ENCODE measurements at places on chromosomes 6 and 20.

GRCh38 chr20:63230800-63231268 is 4.9 kb upstream of the BIRC7 start:
- no peak for DNase-seq

DNA sequence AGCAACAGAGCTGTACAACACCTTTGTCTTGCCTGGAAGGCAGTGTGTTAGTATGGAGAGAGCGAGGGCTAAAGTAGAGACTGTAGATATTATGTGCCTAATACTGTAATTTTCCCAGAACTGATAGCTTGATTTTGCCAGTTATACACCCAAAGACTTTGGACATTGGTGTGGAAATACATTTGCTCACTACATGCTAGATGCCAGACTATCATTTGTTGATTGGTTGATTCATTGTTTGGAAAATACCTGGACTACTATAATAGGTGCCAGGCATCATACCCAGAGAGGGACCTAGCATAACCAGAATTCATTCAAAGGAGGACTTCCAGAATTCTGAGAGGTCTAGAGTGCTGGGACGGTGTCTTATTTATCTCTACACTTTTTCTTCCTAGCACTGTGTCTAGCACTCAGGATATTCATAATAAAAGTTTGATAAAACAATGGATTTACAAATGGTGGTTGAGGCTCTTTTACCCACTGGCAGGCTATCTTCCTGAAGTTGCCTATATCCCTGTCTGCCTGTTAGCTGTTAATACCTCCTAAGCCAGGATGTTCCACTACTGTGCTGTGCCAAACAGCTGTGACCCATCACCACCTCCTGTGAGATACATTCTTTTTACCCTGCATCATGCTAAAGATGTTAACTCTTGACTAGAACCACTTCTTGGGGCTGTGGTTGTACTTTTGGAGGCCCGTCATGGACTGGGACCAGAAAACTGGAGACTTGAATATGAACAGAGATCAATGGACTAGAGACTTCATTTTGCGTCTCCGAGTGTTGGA is 72.2 kb upstream of the FUCA2 start:
- DNase-seq, result no peak

DNA sequence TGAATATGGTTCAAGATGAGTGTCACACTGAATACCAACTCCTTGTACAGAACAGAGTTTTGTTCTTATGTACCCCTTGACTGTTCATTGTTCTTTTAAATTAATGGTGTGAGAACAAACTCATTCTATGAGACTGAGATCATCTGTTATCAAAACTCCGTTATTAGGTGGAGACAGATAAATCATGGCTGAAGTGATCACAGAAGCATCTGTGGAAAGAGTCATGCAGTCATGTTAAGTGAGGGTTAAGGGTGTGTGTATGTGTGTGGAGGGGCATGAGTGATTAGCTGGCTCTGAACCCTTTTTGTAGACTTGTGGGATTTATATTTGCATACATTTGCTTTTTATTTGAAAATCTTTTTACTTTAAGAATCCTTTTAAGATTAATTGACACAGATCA is 24.7 kb downstream of the ADGRG6 start:
- no peak for DNase-seq

DNA sequence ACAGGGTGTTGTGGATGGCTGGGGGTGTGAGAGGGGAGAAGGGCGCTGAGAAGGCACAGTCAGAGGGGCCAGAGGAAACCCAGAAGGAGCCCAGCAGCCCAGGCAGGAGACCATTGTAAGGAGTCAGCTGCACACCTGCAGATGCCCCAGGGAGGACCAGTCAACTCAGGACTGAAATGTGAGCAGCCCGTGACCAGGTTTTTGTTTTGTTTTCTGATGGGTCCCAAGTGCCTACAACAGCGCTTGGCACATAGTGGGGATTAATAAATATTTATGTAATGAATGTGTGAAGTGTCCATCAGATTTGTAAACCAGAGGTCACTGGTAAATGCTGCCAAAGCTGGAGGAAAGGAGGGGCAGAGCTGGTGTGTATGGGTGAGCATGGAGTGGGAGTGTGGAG is 30.2 kb downstream of the TRAM2 start:
- DNase-seq, result no peak

GRCh38 chr6:17081273-17081672 is 20.6 kb upstream of the STMND1 start:
- DNase-seq, result no peak

GRCh38 chr20:41320976-41321375 is 3.4 kb upstream of the ZHX3 start:
- DNase-seq, result no peak

- no peak for DNase-seq
These were observed 102.5 kb upstream of the ARG1 start for GRCh38 chr6:131470534-131470933.

GRCh38 chr6:21508753-21509152 is 84.8 kb upstream of the SOX4 start:
- no peak for DNase-seq

DNA sequence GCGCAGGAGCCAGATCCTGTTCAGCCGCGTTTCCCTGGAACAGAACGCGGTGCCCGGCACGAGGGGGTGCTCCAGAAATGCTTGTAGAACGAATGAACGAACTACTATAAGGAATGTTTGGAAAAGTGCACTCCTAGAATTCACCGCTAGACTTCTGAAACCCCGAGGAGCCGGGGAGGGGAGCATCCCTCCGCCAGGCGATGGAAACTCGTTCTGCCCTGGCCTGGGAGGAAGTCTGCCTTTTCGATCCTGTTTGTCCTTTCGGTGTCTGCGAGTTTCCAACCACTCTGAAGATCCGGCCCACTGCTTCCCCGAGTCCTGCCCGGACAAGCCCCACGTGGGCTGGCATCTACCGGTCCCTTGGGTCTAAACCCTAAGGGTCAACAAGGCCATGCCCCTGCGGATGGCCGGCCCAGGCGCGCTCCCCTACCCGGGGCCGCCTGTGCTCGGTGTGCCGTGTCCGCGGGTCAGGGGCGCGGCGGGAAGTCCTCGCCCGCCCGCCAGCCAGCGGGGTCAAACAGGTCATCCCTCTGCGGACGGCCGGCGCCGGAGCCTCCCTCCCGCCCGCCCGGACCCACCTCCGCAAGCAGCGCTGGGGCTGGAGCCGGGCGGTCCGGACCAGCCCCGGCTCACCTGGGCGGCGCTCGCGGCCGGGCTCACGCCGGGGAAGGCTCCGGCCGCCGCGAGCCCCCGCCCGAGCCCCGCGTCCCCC is 526 bp downstream of the SULF2 start:
- no peak for DNase-seq
